ENCODE measurements at places on chromosomes 7 and 10.

GRCh38 chr10:101466016-101466912 lies 112.3 kb downstream of the BTRC start:
- no peak for DNase-seq

DNA sequence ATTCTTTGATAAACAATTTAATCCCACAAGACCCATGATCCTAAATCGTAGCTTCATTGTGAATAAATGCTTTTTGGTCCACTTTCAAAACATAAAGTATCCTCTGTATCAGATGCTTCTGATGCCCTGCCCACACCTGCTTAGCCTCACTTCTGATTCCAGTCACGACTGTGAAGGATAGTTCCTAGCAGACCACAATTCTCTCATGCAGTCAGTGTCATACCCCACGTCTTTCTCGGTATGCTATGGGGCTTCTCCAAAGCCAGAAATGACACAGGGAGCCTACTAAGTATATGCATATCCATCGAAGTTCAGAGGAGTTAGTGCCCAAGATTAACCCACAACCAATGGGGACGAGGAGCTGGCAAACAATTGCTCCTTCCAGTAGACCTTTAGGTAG lies 27.6 kb upstream of the CTNNA3 start:
- no peak for DNase-seq

DNA sequence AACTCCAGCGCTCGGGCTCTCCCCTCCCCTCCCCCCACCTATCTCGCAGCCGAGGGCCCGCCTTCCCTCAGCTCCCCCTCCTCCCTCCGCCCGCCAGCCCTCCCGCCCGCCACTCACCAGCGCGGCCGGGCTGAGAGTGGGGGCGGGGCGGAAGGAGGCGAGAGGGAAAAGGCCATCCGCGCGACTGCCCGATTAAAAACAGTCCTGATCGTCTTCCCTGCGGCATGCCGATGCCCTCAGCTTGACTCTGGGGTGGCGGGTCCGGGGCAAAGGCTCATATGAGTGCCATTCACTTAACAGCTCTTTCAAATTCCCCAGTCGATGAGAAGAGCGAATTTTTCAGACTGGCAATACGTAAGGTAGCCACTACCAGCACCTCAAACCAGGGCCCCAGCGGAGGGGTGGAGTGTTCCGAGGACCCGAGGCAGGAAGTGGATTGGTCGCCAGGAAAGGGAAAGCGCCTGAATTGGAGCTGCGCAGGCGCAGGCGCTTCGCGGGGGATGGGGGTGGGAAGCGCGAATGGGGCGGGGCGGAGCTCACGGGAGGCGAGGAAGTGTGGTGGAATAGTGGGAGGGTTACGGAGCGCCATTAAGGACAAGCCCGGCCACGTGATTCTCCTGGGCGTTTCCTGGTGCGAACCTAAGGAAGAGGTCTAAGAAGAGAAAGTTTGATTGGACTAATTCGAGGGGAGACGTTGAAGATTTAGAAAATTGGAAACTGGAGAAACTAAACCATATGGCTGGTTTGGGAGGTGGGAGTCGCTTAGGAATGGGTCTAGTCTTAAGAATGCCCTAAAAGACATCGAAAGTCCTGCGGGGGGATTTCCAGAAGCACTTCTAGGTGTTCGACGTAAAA lies at the start of gene UPF2:
TSS of gene UPF2 (minus strand) at position 13 of the 855 bp plus-strand sequence. CDS start 7,386 bp downstream, outside the sequence.
- peak; percentile 95 for DNase-seq

- no peak for DNase-seq
Measured at GRCh38 chr7:101947899-101948298, 130.5 kb downstream of the CUX1 start.

DNA sequence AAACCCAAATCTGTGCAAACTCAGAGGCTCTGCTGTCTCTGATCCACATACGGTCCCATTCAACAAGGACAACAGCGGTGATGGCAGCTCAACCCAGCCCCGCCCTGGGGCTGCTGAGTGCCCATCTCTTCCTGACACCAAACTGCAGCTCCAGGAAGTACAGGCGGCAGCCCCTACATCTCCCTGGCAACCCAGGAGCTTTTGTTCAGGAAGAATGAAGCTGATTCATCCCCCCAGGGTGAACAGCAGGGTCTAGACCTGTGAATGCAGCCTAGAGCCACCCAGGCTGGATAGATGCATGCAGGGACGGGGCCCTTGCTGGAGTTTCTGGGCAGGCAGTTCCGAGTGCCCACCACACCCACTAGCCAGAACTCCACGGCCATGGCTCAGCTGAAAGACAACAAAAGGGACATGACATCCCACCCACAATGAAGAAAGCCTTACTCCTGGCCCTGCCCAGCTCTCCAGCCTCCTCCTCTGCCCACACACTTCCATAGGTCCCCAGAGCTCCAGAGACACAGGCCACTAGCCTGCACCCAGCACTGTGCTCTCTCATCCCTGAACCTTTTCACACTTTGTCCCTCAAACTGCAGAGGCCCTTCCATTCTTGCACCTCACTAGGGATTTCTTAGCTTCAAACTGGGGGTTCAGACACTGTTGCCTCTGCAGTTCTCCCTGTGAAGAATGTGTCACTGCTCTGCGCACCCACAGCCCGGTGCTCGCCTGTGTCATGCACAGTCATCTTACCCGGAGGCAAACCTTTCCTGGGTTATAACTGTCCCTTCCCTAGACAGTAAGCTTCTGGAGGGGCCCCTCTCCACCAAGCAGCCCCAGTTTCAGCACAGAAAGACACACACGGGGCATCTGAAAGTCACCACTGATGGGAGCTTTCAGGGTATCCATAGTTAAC lies 99.1 kb downstream of the GRID1 start:
- no peak for DNase-seq

GRCh38 chr10:105952153-105952552 lies 1212.4 kb downstream of the SORCS1 start:
- DNase-seq, result no peak

- DNase-seq, result no peak
Measured at GRCh38 chr7:12328888-12329770, 74.5 kb downstream of the VWDE start.

DNA sequence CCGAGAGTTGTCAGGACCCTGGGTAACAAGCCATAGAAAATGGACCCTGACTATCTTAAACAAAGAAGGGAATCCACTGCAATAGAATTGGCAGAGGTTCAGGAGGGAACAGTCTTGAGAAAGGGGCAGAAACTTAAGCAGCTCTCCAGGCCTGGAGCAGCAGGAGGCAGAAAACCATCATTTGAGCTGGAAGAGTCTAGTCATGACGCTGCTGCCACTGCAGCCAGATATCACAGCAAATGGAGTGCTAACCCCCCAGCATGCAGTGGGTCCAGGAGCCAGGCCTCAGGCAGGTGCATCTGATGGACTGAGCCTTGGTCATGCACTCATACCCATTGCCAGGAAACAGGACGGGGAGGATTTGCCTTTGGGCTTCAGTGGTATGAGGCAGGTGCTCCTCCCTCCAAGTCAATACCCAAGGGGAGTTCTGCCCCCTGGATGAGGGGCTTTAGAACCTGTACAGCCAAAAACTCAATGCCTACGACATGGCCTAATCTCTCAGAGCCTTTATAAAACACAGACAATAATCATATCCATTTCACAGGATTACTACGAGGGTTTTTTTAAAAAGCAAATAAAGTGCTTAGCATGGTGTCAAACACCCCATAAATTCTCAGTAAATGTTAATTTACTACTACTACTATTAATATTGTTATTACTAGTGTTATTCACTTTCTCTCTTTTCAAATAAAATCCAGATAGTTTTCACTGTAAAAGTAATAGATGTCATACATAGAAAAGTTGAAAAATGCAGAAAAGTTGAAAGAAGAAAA lies 30.7 kb downstream of the DUSP5 start:
- no peak for DNase-seq

DNA sequence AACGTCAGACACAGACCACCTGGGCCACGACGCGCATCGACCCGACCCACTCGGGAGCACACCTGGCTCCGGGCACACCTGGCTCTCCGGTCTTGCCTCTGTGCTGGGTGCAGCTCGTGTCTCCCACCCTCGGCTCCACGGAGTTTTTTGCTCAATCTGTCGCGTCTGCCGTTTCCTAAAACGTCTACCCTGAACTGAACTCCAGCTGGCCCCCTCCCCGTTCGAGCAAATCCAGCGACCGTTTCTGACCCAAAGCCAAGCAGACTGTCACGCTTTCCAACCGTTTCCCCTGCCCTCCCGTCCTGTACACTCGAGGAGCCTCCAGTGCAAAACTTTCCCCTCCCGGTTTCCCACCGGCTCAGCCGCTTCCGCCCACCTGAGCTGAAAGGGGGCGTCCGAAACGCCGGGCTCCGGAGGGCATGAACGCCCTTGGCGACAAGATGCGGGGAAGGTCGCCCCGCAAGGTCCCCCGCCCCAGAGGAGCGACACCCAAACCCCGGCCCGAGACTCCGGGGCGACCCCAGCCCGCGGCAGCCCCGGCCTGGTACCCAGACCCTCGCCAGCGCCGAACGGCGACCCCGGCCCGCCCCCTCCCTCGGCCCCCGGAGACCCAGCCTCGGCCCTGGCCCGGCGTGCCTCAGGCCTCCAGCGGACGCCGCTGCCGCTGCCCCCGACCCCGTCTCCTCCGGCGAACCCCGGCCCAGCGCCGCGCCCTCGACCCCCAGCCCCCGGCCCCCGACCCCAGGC lies 557 bp downstream of the CYTH3 start:
- DNase-seq, result no peak

GRCh38 chr7:81297317-81297716 lies 378.5 kb upstream of the SEMA3C start:
- DNase-seq, result no peak

GRCh38 chr10:89120931-89121763 lies 86.0 kb downstream of the CH25H start:
- no peak for DNase-seq
